ENCODE measurements at places on chromosomes 7 and 10.

DNA sequence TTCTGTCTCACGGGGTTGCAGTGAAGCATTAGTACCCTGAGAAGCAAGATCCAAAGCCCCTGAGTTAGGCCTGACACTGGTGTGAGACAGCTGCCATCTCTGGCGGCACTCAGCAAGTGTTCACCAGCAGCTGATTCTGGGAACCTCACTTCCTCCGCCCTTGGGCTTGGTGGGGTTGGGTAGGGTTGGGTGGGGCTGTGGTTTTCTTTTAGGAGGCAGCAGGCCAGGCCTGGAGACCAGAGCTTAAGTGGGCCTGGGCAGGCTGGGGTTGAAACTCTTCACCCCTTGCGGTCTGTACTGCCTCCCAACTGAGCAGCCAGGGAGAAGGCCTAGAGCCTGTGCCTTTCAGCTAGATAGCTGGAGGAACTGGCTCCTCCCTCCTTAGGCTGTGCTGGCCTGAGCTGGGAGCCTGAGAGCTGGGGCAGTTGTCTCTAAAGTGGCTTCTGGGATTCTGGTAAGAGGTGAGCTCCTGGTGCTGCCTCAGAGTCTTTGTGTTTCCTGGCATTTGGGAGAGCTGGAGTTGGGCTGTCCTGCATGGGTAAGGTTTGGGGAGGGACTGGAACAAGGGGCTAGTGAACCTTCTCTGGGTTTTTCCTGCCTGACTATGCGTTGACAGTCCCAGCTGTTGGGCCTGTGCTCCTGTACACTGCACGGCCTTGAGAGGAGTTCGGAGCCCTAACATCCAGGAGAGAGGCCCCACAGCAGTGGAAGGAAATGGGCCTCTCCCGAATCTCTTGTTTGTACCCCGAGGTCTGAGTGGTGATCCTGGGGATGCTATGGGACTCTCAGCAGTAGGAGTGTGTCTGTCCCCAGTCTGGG lies 5.1 kb downstream of the TSPAN14 start:
- peak; percentile 64 for DNase-seq

GRCh38 chr10:49050366-49050765 lies 65.0 kb downstream of the VSTM4 start:
- no peak for DNase-seq

GRCh38 chr7:128862571-128863432 lies at the start of gene ATP6V1F:
ATP6V1F (plus strand) TSS chr7:128862856; CDS start chr7:128862905, 49 bp downstream.
- peak; percentile 99 for DNase-seq

DNA sequence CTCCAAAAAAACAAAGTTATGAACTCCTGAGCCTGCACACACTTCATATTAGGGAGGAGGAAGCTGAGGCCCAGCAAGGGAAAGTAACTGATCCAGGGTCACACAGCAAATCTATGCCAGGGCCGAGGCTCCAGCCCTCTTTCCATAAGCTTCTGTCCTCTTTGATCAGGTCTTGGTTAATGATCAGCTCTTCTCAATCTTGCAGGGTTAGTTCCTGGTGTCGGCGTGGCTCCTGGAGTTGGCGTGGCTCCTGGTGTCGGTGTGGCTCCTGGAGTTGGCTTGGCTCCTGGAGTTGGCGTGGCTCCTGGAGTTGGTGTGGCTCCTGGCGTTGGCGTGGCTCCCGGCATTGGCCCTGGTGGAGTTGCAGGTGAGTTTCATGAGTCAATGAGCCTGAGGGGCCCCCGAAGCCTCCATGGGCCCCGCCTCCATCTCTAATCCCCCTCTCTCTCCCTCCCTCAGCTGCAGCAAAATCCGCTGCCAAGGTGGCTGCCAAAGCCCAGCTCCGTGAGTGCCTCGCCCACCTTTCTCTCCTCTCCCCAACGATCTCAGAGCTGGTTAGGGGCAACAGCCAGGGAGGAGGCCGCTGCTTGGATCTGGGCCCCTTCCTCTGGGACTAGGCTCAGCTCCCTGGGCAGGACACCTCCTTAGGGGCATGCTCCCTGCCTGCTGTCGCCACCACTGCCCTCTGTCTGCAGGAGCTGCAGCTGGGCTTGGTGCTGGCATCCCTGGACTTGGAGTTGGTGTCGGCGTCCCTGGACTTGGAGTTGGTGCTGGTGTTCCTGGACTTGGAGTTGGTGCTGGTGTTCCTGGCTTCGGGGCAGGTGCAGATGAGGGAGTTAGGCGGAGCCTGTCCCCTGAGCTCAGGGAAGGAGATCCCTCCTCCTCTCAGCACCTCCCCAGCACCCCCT lies 23.7 kb upstream of the LIMK1 start:
- DNase-seq: no peak

DNA sequence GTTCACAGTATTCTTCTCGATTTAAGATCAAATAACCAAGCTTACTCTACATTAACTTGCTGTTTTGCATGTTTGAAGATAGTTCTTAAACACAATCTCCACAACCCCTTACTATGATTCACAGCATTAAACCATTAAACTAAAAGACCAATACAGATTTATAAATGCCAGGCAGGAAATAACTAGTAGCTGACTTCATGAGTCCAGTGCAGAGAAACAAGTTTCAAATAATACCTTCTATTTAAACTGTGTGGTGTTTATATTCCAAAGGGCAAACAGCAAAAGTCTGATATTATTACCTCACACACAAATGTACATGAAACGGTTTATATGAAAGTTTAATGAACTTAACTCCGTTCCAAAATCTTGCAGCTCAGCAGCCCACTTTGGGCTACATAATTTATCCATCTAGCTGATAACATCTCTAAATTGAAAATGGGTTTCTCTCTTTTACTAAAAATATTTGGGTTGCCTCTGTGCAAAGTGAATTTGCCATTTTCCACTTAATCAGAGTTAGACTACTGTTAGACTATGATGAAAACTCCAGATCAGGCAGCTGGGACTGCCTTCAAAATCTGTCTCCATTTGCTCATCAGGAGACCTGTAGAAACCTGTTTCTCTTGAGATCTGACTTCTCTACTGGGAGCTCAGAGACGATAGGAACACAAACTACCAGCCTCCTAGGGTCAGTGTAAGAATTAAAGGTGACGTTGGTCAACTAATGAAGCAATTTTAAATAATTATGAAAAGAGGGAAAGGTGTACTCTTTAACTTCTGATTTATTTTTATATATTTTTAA lies 287.3 kb downstream of the FZD1 start:
- no peak for DNase-seq

GRCh38 chr7:43873300-43873699 lies 4.0 kb upstream of the MRPS24 start:
- DNase-seq: no peak

DNA sequence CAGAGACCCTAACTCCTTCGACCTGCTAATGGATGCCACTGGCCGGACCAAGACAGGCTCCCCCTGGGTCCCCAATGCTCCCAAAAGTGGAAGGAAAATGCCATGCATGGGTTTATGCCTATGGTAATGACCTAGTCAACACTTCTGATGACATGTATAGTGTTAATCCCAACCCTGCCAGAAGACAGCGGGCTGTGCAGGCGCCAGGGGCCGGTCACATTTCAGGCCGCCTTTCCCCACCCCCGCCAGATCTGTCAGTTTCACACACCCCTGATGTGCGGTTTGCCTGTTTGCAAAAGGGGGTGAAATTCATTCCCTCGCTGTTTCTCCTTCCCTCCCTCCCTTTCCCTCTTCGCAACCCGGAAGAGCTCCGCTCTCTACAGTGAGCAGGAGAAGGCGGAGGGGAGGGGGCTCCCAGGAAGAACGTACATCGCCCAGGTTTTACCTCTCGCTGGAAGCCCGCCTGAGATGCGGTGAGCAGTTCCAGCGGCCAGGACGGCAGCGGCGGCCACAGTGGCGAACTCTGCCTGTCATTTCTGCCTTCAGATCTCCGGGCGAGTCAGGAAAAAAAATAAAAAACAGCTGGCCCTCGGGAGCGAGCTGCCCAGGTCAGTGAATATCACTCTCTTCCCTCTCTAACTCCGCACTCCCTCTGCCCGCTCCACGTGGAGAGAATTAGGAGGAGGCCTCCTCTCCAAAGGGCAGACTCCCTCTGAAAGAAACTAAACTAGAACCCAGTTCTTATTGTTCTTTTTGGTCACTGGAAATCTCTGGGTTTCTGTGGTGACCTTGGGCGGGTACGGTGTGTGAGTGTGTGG lies 9.4 kb upstream of the GATA3 start:
- peak; percentile 43 for DNase-seq

DNA sequence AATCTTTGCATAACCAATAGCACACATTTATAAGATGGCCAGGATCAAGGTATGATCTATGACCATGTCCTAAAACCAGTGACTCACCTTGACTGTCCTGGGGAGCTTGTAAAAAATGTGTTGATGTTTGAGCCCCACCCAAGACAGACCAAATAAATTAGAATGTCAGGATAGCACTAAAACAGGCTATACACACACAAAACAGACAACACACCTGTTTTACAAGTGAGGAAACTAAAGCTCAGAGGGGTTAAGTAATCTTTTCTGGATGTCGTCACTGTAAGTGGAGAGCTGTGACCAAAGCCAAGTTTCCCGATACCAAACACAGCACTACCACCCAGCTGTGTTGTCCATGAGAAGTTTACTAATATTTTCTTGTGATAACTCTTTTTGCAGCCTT lies 84.5 kb downstream of the AVL9 start:
- DNase-seq: no peak

DNA sequence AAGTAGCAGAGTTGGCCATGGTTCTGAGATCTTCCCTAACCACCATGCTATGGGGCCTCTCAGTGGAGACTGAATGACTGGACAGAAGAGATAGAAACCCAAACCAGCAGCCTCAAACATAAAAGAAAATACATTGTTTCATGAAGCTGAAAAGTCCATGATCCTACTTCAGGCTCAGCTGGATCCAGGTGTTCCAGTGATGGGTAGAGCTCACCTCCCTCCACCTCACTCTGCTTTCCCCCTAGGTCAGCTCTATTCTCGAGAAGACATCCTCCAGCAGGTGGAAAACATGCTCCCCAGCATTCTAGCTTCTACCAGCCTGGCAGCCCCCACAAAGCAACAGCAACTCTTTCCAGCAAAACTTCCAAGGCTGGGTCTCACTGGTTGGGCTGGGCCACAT lies 132.1 kb downstream of the OAT start:
- DNase-seq: no peak

- no peak for DNase-seq
Measured at GRCh38 chr10:20698837-20699236, 198.3 kb downstream of the NEBL start.

DNA sequence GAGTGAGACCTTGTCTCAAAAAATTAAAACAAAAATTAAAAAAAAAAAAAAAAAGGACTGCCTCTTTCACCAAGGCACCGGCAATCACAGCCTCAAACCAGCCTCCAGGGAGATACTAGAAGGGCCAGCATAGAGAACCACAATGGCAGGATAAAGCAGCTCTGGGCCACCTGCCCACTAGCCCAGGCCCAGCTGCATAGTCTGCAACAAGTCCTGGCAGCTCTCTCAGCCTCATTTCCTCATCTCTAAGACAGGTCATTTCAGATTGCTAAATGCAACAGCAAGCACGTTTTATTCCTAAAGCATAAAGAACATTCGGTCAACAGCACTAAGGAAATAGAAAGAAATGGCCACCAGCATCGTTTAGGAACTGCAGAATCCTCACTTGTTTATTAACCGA lies 28.8 kb downstream of the XPNPEP1 start:
- DNase-seq: no peak

- DNase-seq: no peak
Measured at GRCh38 chr10:94013331-94013760, 19.6 kb downstream of the PLCE1 start.

- DNase-seq: no peak
Measured at GRCh38 chr10:89846786-89847185, 145.4 kb downstream of the KIF20B start.

- no peak for DNase-seq
Measured at GRCh38 chr10:58723966-58724365, 211.3 kb downstream of the BICC1 start.

- no peak for DNase-seq
Measured at GRCh38 chr7:27836536-27836935, 96.6 kb downstream of the TAX1BP1 start.

GRCh38 chr7:7201578-7202374 lies 19.4 kb downstream of the C1GALT1 start:
- peak; percentile 69 for DNase-seq

DNA sequence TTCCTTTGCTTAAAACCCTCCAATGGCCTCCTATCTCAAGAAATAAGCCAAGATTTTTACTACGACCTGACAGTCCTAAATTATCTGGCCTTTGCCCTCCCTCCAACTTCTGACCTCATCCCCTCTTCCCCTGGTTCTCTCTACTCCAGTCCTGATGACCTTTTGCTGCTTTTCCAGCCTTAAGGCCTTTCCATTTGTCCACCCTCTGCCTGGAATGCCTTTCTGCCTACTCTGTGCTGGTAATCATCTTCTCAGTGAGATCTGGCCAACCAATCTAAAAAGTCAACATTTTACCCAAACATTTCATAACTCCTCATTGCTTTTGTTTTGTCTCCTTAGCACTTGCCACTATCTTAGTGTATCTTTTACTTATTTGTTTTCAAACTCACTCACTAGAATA lies 75.7 kb downstream of the VPS41 start:
- DNase-seq: no peak

DNA sequence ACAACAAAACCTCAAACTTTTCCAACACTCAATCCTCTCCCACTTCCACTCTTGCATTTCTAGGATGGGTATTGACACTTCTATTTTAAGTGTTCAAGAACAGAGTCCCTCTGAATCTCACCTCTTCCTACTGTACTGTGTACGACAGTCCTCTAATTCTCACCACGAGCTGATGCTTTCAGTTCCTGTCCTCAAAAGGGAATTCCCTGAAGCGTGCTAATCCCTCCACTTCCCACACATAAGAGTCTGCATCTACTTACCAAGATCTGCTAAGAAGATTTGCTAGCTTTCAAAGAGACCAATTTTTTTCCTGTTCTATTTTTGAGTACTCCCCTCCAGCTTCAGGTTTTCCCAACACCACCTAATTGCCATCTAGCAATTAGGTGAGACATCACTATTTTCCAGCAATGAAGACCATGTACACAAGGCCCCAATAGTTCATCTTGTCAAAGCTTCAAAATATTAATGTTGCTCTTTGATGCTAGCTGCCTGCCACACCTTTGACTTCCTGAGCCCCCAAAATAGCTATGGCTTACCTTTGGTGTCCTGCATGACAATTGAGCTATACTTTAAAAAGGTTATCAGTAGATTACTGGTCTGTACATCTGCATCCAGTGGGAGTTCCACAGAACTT lies 54.4 kb downstream of the ARMH3 start:
- DNase-seq: no peak

DNA sequence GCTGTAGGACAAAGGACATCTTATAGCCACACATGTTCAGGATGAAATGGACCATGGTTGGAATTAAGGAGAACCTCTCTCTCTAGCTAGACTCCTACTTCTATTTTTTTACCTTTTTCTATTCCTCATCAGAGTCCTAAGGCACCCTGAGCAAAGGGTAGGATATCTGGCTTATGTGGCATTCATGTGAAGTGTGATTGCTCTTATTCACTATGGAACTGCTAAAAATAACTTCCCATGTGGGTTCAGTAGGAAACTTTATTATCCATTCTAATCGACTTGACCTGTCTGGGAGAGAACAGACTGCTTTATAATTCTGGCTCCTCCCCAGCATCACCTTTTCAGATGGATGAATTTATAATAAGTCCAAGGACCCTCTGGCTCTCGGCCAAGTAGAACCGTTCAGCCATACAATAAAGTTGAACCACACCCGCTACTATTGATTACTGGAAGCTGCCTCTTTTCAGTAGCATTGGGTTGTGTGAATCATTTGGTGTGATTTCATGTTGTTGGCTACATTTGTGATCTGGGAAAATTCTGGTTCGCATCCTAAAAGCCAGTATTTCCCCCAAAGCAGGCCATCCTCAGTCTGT lies 117.5 kb downstream of the NRF1 start:
- DNase-seq: no peak

- DNase-seq: no peak
Measured at GRCh38 chr10:60040014-60040662, 133.8 kb upstream of the CCDC6 start.

- DNase-seq: no peak
Measured at GRCh38 chr10:78843495-78843894, 225.3 kb upstream of the ZMIZ1 start.

Measured in CD4-positive, alpha-beta T cell (primary cell).